Astrocyte of the cerebellum (primary cell): ENCODE measurements at places on chromosomes 3 and 15.

DNA sequence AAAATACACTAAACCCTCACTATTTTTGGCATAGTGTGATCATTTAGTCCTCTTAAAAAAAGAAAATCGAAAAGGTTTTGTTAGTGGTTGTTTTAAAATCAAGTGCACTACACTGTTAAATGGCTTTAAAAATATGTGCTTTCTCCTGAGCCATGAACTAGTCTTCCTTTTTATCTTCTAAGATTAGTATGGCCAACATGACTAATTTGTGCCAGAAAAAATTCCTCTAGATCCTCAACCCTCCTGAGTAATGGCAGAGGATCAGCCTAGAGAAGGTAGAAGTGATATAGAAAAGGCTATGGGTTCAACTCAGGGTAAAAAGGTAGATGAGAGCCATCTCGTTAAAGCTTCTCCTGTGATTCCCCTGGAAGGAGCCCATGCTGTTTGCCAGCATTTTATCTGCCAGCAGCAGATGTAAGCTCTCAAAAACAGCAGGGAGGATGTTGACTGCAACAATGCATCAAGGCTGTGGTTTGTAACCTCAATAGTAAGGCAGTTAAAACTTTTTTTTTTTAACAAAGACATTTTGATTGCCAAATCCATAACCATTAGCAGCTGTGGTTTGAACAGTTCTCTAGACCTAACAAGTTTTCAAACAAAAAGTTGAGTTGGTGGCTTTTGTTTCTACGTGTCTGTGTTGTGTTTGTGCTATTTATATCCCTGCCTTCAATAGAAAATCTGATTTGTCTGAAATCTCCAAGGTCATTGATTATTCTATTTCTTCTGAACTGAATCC lies 30.2 kb upstream of the ZNF609 start:
- DNase-seq = peak; percentile 98

GRCh38 chr3:178971614-178972013 lies 100.0 kb downstream of the ZMAT3 start:
- no peak for DNase-seq

DNA sequence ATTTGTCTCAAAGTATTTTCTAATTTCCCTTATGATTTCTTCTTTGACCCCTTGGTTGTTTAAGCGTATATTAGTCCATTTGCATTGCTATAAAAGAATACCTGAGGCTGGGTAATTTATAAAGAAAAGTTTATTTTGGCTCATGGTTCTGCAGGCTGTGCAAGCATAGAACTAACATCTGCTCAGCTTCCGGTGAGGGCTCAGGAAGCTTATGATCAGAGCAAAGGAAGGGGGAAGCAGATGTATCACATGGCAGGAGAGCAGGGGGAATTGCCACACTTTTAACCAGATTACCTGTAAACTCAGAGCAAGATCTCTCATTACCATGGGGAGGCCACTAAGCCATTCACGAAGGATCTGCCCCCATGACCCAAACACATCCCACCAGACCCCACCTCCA lies 148.2 kb downstream of the PDE8A start:
- DNase-seq = no peak

DNA sequence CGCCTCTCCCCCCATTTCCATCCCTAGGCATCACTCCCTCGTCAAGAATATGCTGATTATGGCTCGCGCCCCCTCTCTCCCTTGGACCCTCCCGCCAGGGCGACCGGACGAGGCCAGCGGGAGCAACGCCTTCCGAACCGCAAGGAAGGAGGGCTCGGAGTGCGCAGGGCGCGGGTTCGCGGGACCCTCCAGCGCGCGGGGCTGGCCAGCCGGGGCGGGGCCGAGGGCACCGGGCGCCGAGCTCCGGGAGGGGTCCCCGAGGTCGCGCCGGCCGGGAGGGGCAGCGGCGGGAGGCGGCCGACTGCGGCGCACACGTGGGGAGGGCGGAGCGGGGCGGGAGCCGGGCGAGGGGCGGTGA lies 483 bp downstream of the EHD4 start:
- no peak for DNase-seq

DNA sequence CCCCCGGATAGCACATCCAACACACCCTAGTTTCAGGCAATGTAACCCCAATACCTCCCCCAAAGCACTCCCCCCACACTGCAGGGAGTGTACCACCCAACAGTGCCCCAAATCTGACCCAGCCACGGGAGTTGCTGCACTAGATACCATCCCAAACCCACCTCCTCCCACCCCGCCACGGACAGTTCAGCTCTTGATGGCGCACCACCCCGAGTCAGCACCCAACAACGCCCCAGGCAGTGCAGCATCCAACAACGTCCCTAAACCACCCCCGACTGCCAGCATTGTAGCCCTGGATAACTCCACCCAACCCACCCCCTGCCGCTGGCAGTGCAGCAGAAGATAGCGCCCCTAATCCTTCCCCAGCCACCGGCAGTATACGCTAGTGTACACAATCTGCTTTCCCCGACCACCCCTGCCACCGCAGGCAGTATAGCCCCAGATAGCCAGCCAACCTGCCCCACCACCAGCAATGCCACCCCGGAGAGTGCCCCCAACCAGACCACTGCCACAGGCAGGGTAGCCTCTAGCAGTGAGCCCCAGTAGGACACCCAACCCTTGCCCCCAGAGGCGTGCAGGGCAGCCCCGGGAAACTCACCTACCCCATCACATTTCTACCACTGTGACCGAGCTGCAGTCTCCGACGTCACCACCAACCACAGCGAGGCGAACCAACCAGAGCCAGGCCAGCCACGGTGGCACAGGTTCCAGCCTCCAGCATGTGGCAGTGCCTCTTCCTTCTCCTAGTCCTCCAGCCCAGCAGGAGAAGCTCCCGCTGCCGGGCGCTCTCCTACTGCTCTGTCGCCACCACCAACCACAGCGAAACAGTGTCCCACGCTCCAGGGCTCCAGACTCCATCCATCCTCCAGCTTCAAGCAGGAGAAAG lies 178.1 kb downstream of the POTEB3 start:
- no peak for DNase-seq

DNA sequence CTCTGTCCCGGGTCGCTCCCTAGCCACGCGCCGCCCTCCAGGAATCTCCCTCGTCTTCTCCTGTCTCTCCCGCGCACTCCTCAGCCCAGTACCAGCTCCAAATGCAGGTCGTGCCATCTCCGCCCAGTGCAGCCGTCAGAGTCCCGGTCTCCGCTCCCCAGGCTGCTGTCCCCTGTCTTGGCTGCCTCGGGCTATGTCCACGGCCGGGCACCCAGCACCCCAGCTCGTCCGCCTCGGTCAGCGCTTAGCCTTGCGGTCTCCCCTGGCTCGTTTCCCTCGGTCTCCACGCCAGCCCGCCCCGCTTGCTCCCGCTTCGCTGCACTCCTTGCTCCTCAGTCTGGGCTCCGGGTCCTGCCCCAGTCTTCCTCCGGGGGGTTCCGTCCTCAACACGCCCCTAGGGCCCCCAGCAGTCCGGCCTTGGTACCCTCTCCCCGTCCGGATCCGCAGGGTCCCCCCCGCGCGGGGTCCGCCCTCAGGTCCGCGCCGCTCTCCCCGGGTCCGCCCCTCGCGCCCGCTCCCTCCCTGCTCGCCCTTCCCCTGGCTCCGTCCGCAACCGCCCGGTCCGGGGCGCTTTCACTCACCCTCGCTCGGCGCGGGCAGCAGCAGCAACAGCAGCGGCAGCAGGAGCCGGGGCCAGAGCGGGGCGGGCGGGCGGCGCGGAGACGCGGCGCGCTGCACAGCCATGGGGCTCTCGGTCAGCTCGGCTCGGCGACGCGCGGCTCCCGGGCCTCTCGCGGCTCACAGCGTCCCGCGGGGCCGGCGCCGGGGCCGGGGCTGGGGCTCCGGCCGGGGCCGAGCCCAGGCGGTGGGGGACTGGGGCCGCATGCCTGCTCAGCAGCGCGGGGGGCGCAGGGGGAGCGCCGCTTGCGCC lies 462 bp downstream of the IGDCC3 start:
- no peak for DNase-seq

GRCh38 chr3:114089675-114090074 lies 33.1 kb downstream of the QTRT2 start:
- no peak for DNase-seq

- DNase-seq = no peak
Measured at GRCh38 chr3:185631508-185632206, 45.6 kb downstream of the SENP2 start.

- no peak for DNase-seq
Measured at GRCh38 chr3:179949869-179950268, 86.9 kb downstream of the PEX5L start.

GRCh38 chr15:40052604-40053003 lies 13.6 kb upstream of the SRP14 start:
- DNase-seq = no peak

GRCh38 chr3:31356941-31357340 lies 175.8 kb upstream of the STT3B start:
- DNase-seq = no peak

- DNase-seq = no peak
Measured at GRCh38 chr3:188305220-188305619, 151.3 kb downstream of the LPP start.

GRCh38 chr15:53576841-53577240 lies 182.6 kb downstream of the WDR72 start:
- DNase-seq = no peak

- no peak for DNase-seq
Measured at GRCh38 chr3:114393367-114394072, 99.7 kb downstream of the TIGIT start.

GRCh38 chr3:41199866-41200668 lies 762 bp downstream of the CTNNB1 start:
- no peak for DNase-seq

DNA sequence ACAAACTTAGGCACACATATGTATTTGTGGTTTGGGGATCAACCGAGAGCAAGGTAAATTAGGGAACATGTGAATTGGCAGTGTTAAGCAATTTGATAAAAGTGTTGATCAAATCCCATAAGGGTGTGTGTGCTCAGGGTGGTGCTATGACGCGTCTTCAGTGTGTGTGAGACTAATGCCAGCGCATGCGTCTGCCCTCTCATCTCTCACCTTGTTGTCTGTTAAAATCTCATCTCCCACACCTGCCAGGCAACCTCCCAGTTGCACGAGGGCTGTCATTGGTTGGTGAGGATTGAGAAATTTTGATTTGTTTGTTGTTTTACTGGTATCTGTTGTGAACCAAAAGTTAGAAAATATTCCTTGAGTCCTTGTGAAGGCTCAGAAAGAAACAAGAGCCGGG lies 137.2 kb upstream of the ICE2 start:
- no peak for DNase-seq

- no peak for DNase-seq
Measured at GRCh38 chr3:151852074-151852811, 21.2 kb upstream of the SUCNR1 start.

- DNase-seq = no peak
Measured at GRCh38 chr3:194675680-194676079, 3.7 kb upstream of the LSG1 start.

DNA sequence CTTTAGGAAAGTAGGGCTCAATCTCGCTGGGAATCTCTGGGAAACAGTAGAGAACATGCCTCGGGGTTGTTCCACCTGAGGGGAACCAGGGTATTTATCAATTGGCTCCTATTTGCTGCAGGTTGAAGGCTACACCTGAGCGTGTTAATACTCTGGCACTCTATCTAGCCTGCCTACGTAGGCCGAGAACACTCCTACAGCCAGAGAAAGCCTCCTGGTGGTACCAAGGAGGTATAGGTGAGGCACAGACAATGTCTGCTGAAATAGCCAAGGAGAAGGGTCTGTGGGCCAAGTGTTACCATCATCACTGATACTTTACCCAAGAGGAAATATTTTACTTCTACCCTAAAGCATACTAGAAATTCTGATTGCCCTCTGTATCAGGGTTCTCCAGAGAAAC lies 341.0 kb upstream of the UBE2E2 start:
- no peak for DNase-seq

DNA sequence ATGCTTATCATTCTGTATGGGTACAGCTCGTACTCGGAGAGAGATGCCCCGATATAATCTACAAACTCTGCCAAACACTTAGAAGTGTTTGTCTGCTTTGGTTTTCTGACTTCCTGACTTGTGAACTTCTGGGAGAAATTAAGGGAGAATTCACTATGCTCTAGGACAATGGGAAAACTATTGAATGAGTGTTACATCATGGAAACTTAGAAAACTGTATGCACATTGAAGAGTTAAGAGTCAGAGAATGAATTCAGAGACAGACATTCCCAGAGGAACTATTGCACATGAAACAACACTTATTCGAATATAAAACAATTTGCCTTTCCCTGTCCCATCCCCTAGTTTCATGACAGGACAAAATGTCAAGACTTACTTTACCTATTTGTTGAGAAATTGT lies 57.8 kb downstream of the DTWD1 start:
- DNase-seq = no peak

DNA sequence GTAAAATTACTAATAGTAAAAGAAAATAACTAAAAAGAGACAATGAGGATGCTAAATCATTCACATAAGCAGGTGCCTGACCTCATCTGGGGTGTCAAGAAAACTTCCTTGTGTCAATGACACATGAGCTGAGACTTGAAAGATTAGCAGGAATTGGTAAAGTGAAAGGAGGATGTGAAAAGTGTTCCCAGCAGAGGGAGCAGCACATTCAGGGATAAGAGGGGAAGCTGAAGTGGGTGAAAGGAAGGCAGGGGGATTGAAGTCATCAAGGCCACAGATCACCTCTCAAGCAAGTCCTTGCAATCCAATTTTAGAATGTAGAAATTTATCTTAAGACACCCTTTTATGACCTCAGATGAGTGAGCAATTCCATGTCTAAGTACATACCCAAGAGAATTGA lies 60.2 kb upstream of the ACP3 start:
- no peak for DNase-seq

- DNase-seq = no peak
Measured at GRCh38 chr3:175948041-175948440, 1088.9 kb downstream of the NAALADL2 start.

- DNase-seq = no peak
Measured at GRCh38 chr3:72960812-72961518, 35.6 kb upstream of the PPP4R2 start.

DNA sequence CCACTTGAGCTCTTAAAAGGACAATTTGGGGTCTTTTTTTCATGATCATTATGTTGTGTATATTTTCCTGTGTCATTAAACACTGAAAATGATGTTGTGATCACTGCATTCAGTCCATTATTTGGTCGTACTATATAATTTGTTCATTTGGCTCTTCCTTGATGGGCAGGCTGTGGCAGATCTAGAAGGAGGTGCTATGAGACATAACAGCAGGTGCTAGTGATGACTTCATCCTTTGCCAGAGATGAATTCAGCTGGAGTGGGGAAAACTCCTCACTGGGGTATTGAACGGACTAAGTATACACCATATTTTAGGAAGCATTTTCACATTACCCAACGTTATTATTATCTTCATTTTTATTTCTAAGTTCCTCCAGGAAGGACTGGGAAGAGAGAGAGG lies 12.0 kb downstream of the CMTM7 start:
- DNase-seq = no peak

DNA sequence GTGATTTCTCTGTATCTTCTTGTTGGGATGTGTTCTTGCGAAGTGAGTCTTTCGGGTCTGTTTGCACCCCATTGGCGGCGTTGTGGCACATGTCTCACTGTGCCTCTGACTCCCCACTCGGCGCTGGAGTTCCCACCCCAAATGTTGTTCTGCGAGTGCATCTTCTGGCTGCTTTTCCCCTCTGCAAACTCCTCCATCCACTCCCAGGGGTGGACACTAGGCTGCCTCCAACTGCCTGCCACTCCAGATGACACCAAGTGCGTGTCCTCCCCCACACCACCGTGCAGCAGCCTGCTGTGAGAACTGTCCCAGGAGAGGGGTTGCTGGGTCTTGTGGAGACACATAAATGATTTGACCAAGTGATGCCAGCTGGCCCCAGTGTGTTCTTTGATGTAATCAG lies 17.6 kb downstream of the EFCC1 start:
- DNase-seq = no peak
